ENCODE measurements at places on chromosomes 3 and 15. TPM values are rescaled to one million over a fixed set of nuclear protein-coding genes. Genes with fewer than 3 reads are reported as not detected.

DNA sequence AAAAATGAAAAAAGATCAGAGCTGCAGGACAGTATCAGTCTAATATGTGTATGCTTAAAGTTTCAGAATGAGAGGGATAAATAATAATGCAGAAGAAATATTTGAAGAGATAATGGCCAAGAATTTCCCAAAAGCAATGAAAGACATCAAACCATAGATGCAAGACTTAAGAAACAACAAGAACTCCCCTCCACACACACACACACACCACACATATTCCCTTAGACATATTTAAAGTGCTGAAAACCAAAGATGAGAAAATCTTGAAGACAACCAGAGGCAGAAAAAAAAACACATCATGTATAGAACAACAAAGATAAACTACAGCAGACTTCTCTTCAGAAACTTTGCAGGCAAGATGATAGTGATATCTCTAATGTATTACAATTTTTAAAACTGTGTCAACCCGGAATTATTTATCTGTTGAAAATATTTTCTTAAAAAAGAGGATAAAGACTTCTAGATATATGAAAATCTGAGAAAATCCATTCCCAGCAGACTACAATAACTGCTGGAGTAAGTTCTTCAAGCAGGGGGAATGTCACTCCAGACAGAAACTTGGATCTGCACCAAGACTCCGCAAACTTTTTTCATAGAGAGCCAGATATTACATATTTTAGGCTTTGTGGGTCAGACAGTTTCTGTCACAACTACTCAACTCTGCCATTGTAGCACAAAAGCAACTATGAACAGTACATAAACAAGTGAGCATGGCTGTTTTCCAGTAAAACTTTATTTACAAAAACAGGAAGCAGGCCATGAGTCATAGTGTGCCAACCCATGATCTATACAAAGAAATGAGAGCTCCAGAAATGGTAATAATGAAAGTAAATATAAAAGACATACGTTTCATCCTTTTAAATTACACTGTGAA, 223.4 kb upstream of the CGNL1 start:
- DNase-seq = no peak

GRCh38 chr3:62416144-62416543, 42.8 kb upstream of the FEZF2 start:
- no peak for DNase-seq

GRCh38 chr3:71310980-71311660, 272.4 kb downstream of the FOXP1 start:
- DNase-seq = no peak

DNA sequence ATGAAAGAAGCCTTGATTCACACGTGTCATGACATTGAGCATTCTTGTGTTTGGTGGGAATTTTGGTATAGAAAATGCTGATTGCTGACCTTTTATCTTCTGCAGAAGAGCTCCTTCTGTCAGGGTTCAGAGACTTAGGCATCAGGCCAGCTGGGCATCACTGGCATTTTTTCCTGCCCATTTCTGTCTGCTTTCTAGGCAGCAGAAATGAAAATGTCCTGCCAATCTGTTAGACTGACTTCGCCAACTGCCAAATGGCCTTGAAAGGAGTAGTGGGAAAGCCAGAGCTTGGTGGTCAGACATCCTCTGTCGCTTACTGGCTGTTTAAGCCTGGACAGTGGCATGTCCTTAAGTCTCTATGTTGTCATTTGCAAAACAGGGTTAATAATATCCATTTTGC, 57.4 kb downstream of the EEFSEC start:
- no peak for DNase-seq

- no peak for DNase-seq
Observed at GRCh38 chr15:67164811-67165253, 89.6 kb downstream of the AAGAB start.

GRCh38 chr15:92102395-92102755, 248.9 kb downstream of the SLCO3A1 start:
- no peak for DNase-seq

DNA sequence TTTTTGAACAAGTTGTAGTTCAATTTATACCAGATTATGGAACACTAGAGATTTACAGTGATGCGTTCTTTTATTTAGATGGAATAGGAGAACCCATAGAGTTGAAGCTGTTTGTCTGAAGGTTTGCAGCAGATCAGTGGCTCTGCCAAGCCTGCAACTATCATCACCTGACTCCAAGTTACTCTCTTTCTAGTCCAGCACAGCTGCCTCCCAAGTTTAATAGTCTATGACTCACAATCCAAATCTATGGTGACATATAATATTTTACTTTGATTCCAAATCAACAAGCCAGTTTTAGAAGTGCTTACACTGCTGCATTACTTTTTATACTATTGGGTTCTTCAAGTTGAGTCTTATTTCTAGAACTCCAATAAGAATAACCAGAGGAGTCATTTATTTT, 400.4 kb downstream of the LPP start:
- DNase-seq = no peak

- no peak for DNase-seq
Observed at GRCh38 chr3:34207002-34207401, 408.6 kb downstream of the PDCD6IP start.

DNA sequence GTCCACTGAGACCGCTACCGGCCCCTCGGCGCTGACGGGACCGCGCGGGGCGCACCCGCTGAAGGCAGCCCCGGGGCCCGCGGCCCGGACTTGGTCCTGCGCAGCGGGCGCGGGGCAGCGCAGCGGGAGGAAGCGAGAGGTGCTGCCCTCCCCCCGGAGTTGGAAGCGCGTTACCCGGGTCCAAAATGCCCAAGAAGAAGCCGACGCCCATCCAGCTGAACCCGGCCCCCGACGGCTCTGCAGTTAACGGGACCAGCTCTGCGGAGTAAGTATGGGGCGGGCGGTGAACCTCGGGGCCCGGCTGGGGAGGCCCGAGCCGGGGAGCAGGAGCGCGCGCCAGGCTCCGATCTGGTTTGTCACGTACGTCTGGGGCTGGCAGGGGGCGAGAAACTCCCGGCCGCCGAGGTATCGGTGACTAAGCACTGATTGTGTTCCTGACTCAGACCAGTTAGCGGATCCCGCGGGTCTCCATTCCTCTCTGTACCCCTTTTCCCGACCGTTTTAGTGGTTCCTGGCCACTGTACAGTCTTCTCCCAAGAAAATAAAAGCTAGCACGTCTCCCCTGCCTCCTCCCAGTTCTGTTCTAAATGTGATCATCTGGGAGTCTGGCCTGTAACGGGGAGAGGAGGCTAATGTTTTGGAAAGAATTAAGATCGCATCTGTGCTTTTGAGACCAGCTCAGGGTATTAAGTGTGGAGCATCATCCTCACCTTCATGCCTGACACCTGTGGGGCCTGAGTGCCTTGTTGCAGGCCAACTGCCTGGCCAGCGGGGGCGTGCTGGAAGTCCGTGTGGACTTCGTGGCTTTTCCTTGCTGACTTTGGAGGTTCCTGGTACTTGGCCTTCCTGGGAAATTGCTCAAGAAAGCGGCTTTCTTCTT, 691 bp downstream of the MAP2K1 start:
- peak; percentile 70 for DNase-seq

DNA sequence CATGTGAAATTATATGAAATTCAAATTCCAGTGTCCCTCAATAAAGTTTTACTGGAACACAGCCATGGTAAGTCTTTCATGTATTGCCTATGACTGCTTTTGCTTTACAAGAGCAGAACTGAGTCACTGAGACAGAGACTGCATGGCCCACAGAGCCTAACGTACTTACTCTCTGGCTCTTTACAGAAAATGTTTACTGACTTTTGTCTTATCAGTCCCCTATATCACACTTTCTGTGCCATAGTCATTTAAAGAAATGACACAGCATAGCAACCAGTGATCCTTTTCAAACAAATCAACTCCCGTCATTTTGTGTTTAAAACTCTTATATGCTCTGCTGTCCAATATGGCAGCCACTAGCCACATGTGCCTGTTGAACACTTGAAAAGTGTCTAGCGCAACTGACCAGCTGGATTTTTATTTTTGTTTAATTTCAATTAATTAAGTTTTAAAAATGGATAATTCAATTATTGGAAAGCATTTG, 129.7 kb upstream of the CDIN1 start:
- DNase-seq = no peak

- DNase-seq = no peak
Observed at GRCh38 chr15:100940767-100941379, 21.7 kb downstream of the LRRK1 start.

DNA sequence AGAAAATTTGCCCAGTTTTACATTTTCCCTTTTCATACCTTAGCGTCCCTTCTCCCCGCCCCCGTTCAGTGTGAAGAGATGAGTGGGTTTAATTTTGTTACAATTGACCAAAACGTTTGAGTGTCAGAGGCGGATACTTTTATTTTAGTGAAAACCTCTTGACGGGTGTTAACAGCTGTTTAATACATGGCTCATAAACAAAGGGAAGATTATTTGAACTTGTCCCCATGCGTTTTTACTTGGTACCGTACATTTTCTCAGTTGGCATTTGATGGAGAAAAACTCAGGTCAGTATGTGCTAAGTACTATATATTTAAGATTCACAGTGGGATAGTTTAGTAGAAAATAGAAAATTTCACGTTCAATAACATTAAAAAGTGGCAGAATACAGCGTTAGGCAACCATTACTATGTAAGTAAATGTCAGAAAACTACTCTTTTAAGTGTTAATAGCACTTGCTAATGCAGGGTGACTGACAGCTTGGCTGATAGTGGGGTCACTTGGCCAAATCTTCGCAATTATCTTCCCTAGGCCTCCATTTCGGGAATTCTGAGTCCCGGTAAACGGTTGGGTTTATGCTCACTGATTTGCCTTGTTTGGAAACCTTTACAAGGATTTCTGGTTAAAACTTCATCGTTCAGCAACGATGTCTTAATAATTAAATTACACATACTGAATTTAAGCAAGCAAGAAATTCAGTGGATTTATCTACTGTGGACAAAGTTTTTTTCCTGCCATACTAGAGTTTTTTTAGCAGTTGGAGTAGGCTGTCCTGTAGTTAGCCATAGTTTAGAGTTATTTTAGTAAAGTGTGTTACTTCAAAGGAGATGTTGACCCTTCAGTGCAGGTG, 4.8 kb downstream of the CHD2 start:
- DNase-seq = no peak

GRCh38 chr15:41291065-41291631, 41.2 kb downstream of the OIP5 start:
- no peak for DNase-seq

GRCh38 chr3:55863028-55863427, 375.9 kb upstream of the WNT5A start:
- DNase-seq = no peak

DNA sequence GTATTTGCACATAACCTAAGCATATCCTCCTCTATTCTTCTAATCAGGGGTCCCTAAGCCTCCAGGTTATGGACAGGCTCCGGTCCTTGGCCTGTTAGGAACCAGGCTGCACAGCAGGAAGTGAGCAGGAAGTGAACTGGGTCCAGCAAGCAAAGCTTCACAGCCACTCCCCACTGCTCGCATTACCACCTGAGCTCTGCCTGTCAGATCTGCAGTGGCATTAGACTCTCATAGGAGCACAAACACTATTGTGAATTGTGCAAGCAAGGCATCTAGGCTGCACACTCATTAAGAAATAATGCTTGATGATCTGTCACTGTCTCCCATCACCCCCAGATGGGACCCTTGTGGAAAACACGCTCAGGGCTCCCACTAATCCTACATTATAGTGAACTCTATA, 9.8 kb downstream of the MSL2 start:
- no peak for DNase-seq

PHLDB2 gene
- 17.7 TPM for total RNA-seq

OXTR gene
- 0.70 TPM for total RNA-seq

- no peak for DNase-seq
Observed at GRCh38 chr3:125591116-125591760, 4.1 kb downstream of the OSBPL11 start.

DNA sequence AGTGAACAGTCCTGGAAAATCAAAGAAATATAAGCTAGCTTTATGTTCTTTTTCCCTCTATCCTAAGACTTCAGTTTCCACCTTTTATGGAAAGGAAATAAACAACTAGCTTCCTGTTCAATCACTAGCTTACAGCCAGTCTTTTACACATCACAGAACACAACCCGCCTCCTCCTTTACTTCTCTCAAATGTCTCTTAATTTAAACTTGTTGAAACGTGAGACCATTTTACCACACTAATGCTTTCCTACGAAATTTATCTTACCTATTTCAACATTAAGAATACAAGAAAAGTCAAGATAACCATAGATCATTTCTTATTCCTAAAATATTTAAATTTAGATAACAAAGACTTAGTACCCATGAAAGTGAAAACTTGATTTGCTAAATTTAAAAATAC, 6.2 kb downstream of the PRTG start:
- DNase-seq = no peak

CCR8 gene
- 0.36 TPM for total RNA-seq

DNA sequence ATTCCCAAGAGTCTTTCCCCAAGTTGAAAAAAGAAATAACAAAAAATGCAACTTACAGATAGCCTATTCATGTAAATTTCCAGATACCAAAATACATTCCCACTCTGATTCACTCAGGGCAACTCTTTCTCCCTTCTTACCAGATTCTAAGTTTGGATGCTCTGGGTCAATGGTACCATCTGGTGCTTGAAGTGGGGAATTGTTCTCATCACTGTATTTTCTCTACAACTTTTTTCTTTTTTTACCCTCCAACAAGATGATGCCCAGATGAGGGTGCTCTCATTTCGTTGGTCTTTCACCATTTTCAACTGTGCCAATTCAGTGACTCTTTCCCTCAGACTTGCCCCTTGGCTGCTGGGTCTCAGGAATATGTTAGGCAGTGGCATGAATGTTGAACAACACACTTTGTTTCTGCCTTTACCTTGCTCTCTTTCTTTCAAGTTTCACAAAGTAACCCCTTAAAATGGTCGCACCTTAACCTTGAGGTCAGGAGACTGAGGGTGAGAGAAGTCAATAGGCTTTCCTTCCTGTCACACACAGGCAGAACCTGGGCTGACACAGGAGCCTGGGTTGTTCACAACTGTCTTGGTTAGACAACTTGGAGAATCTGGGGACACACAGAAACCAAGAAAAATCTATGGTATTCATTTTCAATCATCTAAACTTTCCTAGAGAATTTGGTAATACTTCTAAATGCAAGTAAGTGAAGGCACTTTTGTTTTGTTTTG, 330.7 kb upstream of the SLCO3A1 start:
- no peak for DNase-seq

PAQR5 gene
- total RNA-seq = 27.7 TPM

GOLGA6A gene
- total RNA-seq = not detected

DNA sequence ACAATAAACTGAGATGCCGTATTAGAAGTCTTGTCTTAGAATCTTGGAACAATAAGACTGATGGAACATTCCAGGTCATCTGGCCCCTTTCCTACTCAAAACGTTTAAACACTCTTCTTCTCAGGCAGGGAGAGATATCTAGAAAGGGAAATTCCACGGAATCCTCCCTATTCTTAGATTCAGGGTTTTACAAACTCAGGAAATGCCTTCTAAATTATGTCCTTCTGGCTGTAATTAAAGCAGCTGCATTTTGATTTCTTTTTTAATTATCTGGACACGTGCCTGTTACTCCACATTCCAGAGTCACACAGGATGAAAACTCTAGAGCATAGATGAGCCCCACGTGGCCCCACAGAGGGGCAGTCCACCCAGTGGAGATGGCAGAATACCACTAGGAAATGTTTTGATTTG, 41.5 kb upstream of the MTMR10 start:
- DNase-seq = no peak

INAFM2 gene
- total RNA-seq = 15.6 TPM

GRCh38 chr3:189839576-189839975, 208.4 kb downstream of the TP63 start:
- no peak for DNase-seq

GRCh38 chr15:21269121-21269520, 171.2 kb downstream of the POTEB3 start:
- DNase-seq = no peak

GRCh38 chr3:86991482-86991815, 500 bp upstream of the VGLL3 start:
- DNase-seq = no peak

- DNase-seq = no peak
Observed at GRCh38 chr3:80152692-80153091, 384.9 kb upstream of the ROBO1 start.
